Fibroblast of villous mesenchyme (primary cell): ENCODE measurements at places on chromosomes 12 and 14. TPM values are rescaled to one million over a fixed set of nuclear protein-coding genes. Genes with fewer than 3 reads are reported as not detected.

Gene GDF3
- total RNA-seq: not detected in 2 replicates

Gene FGF6
- total RNA-seq: not detected in 2 replicates

Gene TAS2R46
- 4.2 and 4.3 TPM in 2 replicates for total RNA-seq

Gene GLIPR1L2
- 0.32 and 0.43 TPM in 2 replicates for total RNA-seq

Gene CLEC1B
- total RNA-seq: under 0.01 TPM in 1 of 2 replicates, not detected in the other

Gene VRTN
- total RNA-seq: not detected in 2 replicates

Gene BBOF1
- 8.2 and 11.9 TPM in 2 replicates for total RNA-seq

Gene ARHGEF40
- 39.6 and 45.3 TPM in 2 replicates for total RNA-seq

Gene ASCL1
- not detected in 2 replicates for total RNA-seq

Gene PLCZ1
- total RNA-seq: not detected in 2 replicates

Gene INSM2
- not detected in 2 replicates for total RNA-seq

Gene PTCSC3
- not detected in 2 replicates for total RNA-seq

Gene PIANP
- total RNA-seq: not detected in 2 replicates

Gene TOMM20L
- total RNA-seq: not detected in 2 replicates

Gene EGLN3
- total RNA-seq: 0.64 and 0.86 TPM in 2 replicates

Gene VDR
- 8.2 and 18.4 TPM in 2 replicates for total RNA-seq
